ENCODE measurements at places on chromosomes 3 and 15.

DNA sequence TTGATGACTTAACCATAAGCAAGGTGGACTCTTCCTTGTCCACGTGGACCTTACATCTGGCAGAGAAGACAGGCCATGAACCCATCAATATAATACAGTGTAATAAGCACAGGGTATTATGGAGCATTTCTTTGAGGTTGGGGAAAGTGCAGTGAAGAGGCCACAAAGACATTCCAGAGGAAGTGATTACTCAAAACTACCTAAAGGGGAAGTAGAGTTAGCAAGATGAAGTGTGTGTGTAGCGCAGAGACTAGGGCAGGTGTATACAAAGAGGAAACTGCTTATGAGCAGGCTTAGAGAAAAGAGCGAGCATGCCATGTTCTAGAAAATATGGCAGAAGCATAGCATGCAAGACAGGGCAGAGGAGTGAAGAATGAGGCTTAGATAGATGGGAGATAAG lies 17.9 kb downstream of the CP start:
- no peak for DNase-seq

DNA sequence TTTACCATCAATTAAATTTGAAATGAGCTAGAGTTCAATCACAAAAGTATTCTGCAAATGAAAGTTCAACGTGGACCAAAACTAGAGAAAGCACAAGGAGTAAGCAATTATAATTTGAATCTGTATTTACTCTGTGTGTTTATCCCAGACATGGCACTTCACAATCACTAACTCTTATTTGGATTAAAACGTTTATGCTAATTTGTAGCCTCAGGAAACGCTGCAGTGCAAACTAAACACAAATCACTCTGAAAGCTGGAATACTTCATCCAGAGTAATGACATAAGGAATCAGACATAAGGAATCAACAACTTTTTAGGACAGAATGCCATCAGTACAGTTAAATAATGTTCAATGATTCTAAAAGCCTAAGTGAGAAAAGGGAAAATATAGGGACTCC lies 18.5 kb downstream of the CEP152 start:
- DNase-seq: no peak

GRCh38 chr3:117565777-117566176 lies 856.2 kb downstream of the TUSC7 start:
- no peak for DNase-seq

DNA sequence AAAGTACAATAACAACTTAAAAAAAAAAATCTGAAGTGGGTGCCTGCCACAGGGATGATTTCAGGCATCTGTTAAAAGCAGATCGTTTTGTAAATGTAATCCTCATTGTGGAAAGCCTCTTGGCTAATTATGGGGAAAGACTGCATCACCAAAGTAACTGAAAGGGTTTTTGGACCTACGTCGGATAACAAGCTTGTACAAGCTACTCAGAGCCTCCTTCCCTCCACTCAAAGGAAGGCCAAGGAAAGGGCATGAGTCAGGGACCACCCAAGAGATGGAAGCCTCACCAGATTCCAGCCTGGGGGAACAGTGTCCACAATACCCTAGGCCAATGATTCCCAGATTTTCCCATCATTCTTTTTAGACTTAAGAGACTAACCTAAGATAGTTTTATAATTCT lies 84.3 kb downstream of the ATP1B3 start:
- no peak for DNase-seq

DNA sequence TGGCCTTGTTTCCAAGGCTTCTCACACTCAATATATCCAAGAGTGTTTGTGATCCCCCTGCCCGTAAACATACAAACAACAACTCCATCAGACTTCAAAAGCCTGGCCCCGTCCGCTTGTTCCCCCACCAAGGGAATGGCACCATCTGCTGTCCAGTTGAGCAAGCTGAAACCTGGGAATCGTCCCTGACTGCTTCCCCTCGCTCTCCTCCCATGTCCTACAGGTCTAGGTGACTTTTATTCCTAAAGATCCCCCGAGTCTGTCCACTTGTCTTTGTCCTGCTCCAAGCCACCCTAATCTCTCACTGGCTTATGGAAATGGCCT lies 27.9 kb upstream of the FAM174B start:
- DNase-seq: peak; percentile 36

DNA sequence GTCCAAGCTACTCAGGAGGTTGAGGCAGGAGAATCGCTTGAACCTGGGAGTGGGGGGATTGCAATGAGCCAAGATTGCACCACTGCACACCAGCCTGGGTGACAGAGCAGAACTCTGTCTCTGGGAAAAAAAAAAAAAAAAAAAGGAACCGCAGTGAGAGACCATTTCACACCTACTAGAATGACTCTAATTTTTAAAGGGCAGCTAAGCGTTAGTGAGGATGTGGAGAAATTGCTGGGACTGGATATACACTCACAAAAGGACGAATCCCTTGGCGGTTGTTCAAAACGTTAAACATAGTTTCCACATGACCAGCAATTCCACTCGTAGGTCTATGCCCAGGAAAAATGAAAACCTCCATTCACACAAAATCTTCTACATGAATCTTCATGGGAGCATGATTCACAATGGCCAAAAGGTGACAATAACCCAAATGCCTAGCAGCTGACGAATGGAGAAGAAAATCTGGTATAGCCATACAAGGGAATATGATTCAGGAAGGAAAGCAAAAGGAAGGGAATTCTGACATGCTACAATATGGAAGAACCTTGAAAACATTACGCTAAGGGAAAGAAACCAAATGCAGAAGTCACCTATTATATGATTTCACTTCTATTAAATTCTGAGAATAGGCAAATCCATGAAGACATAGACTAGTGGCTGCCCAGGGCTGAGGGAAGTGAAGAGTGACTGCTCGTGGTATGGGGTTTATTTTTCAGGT lies 127.0 kb downstream of the CHSY1 start:
- DNase-seq: no peak

GRCh38 chr3:87793337-87793877 lies 265.4 kb downstream of the CGGBP1 start:
- no peak for DNase-seq

DNA sequence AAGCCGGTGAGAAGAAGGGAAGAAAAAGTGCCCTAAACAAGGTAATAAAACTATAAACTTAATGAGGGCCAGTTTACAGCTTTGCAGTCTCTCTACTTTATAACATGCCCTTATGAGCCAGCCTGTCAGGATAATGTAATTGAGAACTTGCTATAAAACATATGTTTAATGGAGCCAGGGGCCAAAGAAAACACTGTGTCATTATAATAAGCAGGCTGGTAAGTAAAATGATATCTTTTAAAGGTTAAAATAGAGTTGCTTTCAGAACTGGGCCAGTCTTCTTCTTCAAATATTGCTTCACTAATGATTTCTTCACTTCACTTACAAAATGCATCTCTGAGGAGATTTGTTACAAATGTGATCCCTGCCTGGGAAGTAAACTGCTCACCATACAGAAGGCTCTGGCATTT lies 192.5 kb downstream of the SHOX2 start:
- DNase-seq: no peak

DNA sequence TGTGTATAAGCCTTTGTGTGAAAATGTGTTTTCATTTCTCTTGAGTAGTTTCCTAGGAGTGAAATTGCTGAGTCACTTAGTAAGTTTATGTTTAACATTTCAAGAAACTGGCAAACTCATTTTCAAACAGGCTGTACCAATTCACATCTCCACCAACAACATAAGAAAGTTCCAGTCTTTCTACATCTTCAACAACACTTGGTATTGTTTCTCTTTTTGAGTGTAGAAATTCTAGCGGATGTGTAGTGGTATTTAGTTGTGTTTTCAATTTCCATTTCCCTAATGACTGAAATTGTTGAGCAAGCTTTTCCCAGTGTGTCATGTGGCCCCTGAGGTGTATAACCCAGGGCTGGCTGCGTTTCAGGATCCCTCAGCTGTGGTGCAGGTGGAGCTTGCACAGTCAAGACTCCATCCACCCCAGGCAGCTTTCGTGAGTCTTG lies 258.5 kb downstream of the PDCD6IP start:
- DNase-seq: no peak

DNA sequence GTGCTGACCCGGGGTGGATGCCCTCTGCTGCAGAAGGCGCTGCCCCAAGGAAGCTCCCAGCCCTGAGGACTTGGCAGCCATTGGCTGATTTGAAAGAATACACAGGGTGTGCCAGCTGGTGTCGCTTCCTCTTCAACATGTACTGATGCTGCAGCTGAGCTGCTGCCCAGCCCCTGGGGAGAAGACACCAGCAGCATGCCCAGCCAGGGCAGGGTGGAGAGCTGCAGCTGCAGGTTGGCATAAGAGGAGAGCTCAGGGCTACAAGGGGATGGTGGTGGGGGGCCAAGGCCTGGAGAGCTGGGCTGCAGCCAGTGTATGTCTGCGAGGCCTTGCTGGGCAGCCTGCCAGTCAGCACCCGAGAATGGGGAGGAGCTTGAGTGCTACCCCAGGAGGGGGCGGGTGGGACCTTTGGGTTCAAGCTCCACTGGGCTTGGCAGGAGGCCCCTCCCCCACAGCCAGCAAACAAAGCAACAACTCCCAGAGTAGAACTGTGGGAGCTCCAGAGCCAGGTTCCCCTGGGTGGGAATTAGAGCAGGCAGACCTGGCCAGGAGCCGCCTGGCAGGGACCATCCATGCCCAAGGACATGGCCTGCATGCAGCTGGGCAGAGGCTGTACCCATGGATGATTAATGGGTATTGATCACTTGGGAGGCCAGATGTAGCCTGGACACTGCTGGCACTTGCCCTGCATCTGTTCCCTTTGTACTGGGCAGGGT lies 9.2 kb upstream of the SEMA4B start:
- DNase-seq: peak; percentile 93

DNA sequence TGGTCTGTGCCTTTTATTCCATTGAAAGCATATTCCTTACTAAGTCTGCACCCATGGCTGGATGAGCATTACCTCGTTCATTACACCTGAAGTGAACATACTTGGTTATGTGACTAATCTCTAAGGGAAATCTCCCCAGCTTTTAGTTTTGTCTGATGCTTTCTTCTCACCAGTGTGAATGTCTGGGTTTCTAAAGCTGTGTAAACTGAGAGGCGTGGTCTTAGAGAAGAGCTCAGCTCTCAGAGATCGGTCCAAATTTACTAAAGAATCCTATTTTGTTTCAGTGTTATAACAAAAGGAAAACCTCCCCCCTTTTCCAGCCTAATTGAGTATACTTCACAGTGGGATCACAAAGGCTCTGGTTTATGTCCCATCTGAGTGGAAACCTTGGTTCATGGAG lies 352.3 kb downstream of the PTPRG start:
- DNase-seq: no peak

- no peak for DNase-seq
These were observed 412.5 kb downstream of the TBC1D5 start for GRCh38 chr3:17329927-17330326.

DNA sequence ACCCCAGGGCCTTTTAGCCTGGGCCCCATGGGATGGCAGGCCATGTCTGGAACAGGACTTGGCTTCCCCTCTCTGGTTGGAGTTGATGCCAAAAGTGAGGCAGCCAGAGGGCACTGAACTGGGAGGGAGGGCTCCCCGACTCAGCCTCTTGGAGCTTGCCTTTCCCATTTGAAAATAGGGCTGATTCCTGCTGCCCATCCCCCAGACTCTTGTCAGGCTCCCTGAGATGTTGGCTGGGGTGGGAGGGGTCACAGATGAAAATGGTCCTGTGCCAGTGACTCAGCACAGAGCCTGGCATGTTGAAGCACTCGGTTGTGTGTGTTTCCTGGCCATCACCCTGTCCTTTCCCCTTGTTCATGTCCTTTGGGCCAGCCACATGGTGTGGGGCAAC lies 6.6 kb downstream of the PPCDC start:
- DNase-seq: no peak

DNA sequence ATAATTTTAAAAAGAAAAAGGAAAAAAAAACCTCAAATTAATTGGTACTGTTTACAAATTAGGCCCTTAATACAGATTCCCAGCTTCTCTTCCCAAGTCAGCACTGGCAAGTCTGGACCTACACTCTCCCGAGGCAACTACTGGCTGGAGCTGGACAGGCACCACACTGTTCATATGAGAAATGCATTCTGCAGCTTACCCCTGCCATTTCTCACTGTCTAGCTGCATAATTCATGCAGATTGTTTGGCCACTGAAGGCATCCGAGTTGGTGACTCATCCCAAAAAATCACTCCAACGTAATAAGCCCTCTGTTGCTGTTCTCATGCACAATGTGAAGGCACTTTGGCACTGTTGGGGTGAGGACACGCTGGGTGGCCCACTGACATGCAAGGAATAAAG lies 45.3 kb downstream of the ROPN1B start:
- DNase-seq: no peak

DNA sequence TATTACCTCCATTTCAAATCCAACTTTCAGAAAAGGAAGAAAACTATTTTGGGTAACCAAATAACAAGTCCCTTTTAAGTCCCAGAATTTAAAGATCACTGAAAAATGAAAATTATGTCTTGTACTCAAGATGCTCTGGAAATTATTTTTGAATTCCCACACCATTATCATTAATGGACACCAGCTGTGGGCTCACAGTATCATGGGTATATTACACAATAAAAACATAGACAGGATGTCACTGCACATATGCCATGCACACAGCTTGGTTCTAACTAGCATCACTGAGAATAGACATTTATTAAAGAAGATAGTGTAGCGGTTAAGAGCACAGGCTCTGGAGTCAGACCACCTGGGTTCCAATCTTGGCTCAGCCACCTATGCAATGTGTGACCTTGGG lies 130.4 kb downstream of the FRMD5 start:
- no peak for DNase-seq

All from left colon (tissue), 2 donors.